Fibroblast of upper back skin (primary cell): ENCODE measurements at places on chromosomes 7 and 10.

DNA sequence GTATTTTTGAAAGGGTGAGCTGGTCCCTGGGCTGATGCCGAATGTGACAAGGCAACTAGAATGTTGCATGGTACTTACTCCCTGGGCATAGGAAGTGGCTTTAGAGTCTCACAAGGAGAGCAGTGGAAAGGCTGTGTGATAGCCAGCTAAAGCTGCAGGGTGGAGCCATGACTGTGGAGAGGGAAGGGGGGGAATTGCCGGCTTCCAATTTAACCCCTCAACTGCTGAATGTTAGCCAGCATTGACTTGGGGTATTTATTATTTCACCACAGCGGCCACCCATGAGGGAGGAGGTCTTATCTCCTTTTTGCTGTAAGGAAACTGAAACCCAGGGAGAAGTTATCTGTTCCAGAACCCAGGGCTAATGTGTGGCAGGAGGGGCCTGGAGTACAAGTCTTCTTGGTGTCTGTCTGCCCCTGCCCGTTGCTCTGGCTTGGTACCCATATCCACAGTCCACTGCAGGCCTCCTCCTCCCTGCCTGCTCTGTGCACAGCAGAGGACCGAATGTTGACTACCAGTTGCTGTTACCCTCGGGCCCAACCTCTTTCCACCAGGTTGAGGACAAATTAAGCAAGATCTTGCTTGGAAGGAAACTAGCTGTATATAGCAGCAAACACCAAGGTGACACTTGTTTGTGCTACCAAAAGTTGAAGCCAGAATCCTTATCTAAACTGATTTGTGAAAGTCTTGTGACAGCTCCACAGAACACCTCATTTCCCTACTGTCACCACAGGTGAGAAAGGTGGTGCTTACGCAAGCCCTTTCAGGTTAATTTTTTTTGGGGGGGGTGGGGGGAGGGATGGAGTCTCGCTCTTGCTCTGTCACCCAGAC is 37.6 kb downstream of the WBP1L start:
- DNase-seq, result no peak

GRCh38 chr7:78780560-78780959 is 672.9 kb downstream of the MAGI2 start:
- DNase-seq, result no peak

- DNase-seq, result no peak
Observed at GRCh38 chr10:122393288-122393687, 18.8 kb downstream of the PLEKHA1 start.

GRCh38 chr10:27464993-27465392 is 39.1 kb upstream of the RAB18 start:
- DNase-seq, result no peak

GRCh38 chr10:48194830-48195229 is 79.7 kb downstream of the FRMPD2 start:
- no peak for DNase-seq

DNA sequence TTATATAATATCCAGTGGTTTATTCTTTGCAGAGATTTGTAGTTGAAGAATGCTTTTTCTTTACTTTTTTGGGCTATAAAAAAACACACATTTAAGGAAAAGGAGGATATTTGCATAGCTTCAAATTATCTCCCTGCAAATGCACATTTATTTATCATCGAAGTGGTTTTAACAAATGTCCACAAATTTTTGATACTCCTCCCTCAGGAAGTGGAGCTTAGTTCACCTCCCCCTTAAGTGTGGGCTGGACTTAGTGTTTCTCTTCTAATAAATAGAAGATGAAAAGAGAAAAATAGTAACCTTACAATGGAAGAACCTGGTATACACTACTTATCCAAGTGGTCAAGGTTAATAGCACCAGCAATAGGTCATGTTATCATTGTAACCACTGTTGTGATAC is 537.6 kb downstream of the ARL4A start:
- DNase-seq, result no peak

DNA sequence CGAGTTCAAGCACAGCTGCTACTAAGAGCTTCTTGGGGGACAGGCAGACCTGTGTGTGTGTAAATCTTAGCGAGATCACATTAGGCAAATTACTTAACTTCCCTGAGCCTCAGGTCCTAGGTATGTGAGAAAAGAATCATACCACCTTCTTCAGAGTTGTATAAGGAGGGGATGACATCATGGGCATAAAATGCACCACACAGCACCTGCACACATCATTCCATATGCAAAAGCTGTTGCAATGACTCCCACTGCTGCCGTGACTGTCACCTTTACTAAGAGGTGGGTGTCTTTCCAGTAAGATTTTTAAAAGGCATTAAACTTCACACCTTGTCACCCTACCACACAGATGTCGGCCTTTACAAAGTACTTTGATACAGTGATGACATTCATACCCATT is 146.0 kb downstream of the FANK1 start:
- no peak for DNase-seq

DNA sequence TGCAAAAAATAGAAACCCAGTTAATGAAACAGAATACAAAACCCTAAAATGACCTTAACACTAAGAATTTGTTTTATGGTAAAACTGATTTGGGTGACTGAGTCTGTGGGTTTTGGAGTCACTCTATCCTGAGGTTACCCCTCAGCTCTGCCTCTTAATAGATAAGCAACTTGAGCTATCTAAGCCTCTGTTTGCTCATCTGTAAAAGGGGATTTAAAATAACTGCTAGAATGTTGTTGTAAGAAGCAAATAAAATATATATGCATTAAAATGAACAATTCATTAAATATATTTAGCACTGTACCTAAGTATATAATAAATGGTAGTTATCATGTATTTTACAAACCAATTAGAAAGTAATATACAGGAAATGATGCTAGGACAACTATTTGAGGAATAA is 115.4 kb downstream of the CABCOCO1 start:
- DNase-seq, result no peak

DNA sequence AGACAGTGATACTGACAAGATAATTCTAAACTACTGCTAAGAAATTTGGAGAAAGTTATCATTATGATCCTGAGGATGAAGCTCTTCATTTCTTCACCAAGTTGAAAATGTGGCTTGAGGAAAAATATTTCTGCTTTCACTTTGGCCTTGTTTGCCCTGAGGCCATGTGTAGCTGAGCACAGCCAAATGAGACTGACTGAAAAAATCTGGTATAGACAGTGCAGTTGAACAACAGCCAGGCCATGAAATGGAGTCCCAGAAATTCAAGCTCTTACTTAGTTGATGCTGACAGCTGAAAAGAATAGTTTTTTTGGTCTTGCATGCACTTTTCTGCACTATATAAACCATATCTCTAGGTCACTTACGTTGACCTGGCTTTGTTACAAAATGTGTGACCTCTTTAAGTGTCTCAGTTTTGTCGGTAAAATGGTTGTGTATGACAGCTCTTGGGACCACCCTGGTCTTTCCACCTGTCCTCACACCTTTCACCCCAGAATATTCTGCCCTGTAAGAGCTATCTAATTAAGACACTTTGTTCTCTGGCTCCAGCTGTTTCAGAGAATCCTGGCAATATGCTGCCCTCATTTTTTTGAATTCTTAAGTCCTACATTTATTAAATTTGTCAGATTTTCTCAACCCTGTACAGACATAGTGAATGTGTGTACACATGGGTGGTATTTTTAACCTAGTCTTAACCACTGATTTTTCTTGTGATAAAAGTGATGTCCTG is 91.3 kb downstream of the CD36 start:
- DNase-seq, result peak; percentile 84

DNA sequence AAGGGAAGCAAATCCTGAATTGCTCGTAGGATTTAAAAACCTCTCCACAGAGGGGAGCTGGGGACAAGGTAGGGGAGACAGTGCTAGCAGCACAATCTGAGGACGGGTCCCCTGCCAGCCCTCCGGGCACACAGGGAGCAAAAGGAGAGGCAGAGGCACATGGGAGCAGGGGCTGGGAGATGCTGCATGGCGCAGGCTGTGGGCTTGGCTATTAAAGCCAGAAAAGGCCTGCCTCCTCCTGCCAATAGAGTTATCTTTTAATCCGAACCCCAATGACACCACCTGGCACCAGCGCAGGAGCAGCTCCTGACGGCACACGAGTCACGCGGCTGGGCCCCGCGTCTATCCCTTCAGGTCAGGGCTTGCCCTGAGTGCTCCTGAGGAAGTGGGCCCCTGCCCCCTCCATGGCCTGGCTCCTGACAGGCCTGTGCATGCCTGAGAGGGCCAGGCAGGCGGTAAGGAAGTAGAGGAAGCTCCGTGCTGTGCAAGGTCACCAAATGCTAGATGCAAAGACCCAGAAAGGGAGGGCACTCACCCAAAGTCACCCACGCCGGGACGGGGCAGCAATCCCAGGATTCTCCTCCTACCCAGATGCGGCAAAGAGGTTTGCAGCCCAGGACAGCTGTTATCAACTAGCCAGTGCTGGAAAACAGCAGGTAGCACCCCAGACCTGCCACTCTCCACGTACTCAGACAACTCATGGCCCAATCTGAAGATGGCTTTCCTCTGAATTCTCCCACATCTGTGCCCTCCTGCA is 28.1 kb downstream of the DLG5 start:
- DNase-seq, result no peak

DNA sequence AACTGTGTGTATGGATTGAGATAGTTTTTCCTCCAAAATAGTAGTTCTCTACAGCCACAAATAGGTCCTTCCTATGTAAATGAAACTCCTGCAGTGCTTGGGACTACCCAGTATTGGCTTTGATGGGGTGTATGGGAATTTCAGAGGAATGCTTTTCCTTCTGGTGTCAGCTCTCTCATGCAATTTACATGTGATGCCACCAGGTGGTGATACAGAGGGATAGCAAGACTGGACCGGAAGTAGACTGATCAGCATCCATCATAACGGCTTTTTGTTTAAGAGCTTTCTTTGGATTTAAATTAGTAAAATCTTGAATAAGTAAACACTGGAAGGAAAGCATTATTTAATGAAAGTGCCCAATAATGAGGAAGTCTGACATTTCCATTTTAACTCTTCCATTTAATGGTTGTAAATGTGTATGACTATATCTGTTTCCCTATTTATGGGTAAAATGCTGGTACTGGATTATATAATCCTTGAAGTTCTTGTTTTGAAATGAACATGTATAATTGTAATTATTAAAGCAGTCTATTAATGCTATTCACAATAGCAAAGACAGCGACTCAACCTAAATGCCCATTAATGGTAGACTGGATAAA is 22.7 kb downstream of the DYNC1I1 start:
- peak; percentile 4 for DNase-seq

- peak; percentile 40 for DNase-seq
Observed at GRCh38 chr10:77915319-77916105, 11.0 kb downstream of the DLG5 start.

DNA sequence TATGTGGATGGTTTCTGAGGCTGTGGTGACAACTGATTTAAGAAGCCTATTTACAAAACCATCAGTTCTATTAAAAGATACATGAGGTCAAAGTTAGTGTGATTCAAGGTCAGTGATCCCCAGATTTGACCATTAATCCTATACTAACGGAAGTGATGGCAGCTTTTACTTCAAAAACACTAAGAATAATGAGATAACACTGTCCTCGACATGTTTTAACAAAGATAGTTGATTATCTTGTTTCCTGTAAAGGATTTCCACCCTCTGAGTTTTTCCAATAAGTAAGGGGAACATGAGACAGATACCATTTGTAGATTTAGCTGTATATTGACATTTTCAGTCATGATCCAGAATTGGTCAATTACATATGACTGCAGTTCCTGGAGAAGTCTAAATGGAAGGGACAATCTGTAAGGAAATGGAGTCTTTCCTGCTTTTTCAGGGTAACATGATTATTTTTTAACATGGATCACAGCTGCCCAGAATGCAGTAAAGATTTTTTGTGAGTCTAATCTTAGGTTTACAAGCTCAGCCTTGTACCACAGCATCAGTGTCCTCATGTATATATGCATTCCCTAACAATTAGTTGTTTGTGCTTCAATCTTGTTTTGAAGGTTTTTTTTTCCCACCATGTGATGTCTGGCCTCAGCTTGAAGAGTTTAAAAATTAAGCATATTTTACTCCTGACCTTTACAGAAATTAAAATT is 188.0 kb downstream of the PPP1R9A start:
- no peak for DNase-seq

GRCh38 chr10:31397852-31398251 is 78.8 kb downstream of the ZEB1 start:
- DNase-seq, result no peak

DNA sequence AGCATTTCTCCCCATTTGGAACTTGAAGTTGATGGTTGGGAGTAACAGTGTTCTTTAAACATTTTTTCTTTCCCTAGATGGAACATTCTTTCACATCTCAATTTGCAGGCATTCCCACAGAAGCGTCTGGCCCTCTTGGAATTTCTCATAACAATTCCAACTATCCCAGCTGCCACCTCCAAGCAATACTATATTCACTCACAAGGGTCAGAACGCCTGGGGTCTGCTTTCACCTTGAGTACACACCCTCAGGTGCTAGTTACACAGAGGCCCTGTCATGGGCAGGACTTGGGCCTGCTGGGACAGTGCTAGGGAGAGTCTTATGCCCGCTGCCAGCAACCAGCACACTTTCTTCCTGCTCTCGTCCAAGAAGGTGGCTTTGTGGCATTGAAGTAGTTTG is 136.5 kb downstream of the JCAD start:
- DNase-seq, result peak; percentile 42

- DNase-seq, result peak; percentile 68
Observed at GRCh38 chr7:13946181-13946580, 43.3 kb downstream of the ETV1 start.

- DNase-seq, result no peak
Observed at GRCh38 chr10:95394161-95394880, 103.5 kb upstream of the PDLIM1 start.

DNA sequence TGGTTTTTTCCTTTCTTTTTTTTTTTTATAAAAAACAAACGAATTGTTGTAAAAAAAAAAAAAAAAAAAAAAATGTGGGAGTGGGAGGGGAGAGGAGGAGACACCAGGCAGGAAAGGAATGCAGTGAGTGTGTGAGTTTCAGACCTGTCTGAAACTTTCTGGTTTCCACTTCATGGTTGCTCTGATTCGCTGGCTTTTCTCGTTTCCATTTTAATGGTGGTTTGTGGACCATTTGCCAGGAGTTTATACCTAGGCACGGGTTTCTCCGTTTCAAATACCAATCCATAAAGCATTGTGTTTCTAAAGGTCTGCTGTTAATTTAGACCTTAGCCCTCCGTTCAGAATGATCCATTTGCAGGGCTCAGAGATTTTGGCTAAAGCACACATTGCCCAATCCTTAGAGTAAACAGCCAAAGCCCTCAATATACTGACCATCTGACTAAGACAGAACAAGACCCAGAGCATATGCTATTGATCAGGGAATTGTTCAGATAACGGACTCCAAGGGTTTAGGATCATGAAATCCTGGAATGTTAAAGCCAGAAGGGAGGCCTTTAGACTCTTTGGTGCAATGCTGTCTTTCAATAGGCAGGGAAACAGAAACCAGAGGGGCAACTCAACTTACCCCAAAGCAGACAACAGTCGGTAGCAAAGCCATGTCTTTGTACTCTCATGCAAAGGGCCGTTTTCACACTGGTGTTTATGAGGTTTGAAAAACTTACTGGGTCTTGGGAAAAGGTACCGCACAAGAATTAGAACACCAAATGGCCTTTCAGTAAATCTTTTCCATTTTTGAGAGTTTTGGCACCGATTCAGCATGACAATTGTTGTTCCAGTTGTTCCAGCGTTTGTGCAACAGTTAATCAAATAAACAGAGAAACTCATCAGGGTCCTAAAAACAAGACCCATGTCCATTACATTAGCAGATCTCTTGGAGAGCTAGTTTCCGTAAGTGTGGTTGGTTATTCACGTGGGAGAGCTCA is 94.3 kb upstream of the AGBL3 start:
- peak; percentile 73 for DNase-seq
